ENCODE measurements at places on chromosomes 1 and 21.

DNA sequence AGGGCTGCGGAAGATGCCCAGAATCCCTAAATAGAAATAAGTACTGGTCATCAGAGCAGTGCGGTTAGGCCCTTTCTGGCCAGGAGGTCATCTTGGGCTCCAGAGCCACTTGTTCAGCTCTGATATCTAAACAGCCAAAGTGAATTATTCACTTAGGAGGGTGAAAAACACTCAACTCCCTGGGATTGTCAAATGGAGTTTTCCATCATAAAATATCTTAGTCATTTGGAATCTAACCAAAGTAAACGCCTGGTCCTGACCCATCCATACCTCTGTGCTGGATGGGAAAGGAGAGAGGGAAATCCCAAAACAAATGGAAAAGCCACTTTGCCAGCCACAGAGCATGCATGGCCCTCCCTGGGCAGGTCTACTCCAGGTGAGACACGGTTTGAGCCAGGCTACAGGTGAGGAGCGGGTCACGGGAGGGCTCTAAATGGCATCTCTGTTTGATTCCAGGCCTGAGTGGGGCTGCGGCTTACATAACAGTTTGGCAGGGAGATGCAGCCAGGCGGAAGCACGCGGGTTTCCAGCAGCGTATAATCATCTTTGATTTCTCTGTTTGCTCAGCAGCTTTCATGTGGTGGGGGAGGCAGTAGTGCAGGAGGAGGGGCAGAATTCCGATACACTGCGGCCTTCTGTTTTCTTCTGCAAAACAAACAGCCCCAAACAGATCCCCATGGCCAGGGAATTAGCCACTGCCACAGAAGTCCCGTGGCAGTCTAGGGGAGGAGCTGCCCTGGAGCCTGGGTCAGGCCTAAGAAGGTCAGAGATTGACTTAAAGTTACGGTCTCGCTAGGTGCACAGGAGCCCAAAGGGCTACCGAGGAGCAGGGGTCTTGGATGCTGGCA lies 59.1 kb upstream of the ZNF648 start:
- no peak for DNase-seq

DNA sequence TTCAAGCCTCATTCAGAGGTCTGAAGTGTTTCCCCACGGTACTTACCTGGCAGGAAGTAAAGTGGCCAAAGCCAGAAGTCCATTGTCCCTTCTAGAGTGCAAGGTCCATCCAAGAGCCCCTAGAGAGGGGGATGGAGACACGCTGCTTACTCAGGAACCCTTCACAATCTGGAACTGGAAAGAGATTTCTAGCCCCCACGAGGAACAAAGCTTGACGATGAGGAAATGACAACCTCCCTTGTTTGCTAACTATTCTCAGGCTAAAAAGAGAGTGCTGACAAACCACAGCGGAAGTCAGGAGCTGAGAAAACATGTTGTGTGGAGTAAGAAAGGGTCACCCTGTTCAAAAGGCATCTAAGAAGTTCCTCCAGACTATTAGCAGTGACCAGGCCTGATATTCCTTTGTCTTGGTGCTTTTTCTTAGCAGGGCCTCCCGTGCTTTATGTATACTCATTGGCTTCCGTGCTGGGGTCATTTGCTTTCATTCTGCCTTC lies at the start of gene FCMR:
Gene FCMR (minus strand): TSS at position 170 of the 494 bp plus-strand sequence. CDS start 87 bp downstream, at position 83.
- DNase-seq, result no peak

DNA sequence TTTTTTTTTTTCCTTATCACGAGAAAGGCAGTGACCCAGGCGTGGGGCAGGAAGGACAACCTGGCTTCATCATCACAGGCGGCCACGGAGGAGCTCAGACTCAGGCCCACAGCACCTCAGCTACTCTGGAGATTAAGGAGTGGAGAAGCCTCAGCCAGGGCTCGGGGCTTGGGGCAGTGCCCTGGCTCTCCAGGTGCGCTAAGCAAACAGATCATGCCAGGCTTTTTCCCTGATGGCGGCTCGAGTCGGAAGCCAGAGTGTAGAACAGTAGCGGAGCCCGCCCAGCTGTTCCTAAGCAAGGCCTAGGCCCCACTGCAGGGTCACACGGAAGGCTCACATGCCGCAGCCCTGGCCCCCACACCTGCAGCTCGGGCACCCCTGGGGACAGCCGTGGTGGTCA lies 70.7 kb downstream of the AGPAT3 start:
- DNase-seq, result no peak

GRCh38 chr1:172826096-172826741 lies 167.3 kb downstream of the FASLG start:
- no peak for DNase-seq

DNA sequence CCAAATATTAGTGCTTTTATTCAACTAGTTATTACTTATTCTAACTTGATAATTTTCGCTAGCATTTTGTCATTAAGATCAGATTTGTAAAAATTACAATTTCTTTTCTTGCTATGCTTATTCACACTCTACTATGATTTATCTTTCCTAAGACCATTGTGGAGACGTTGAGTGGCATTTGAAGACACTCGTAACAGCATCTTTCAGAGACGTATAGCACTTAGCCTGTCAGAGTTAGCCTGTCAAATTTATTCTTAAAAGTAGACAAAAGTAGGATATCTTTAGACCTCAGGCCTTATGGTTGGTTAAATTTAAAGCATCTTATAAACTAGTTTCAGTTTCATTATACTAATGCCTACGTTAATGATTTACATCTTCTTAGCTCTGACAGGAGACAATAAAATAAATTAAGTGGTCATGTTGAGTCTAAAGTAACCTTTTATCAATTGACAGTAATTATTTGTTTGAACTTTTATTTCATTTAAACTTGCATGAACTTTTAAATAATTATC lies 1410.1 kb downstream of the MRPL39 start:
- DNase-seq, result no peak

DNA sequence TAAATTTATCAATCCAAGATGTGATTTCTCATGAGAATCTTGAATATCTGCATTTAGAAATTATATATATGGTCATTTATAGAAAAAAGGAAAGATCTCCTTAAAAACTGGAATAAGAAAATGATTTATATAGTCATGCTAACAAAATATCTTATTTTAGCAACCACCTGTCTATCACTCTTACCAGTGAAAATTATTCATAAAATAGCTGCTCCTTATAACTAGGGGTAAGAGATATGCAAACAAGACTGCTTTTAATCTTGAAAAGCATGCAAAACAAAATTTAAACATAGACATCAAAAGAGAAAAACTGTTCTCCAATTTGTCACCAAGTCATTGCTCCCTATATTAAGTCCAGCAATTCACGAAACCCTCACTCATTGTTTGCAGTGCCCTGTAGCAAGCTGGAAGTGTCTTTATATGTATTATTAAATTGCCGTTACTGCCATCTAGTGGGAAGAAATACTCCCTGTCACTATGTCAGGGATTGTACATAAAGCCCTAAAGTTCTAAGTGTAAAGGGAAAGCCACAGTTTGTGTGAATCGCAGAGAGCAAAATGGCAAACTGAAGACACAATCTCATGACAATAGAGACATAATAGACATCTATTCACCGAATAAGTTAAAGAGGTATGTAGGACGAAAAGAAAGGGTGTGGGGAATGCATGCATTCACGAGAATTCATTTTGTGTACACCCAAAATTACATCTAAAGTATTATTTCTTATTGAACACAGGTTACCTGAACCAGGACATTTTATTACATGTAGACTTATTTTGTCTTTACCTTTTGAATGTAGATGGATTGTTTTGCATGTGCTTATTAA lies 600.5 kb downstream of the USP25 start:
- no peak for DNase-seq

- no peak for DNase-seq
Measured at GRCh38 chr1:223378754-223379153, 14.5 kb upstream of the CCDC185 start.

GRCh38 chr1:154219541-154219940 lies 1.2 kb upstream of the UBAP2L start:
- no peak for DNase-seq

DNA sequence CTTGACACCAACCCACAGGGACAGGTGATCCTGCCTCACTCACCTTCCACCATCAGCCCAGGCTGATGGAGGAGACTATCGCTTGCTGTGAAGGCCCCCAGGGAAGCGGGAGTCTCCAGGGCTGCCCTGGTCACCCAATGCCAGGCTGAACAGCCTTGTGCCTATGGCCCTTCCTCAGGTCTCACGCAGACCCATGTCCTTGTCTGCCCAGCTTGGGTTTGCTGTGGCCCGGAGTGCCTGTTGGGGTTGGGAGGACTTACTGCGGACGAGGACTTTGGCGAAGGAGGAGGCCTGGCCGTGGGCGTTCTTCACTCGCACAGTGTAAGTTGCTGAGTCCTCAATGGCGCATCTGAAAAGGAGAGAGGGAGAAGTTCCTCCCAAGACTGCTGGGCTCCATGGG lies 14.3 kb downstream of the MYOM3 start:
- DNase-seq, result no peak

- DNase-seq, result no peak
Measured at GRCh38 chr1:212914789-212915188, 35.6 kb upstream of the VASH2 start.

GRCh38 chr1:205326812-205327466 lies 5.4 kb upstream of the NUAK2 start:
- no peak for DNase-seq

DNA sequence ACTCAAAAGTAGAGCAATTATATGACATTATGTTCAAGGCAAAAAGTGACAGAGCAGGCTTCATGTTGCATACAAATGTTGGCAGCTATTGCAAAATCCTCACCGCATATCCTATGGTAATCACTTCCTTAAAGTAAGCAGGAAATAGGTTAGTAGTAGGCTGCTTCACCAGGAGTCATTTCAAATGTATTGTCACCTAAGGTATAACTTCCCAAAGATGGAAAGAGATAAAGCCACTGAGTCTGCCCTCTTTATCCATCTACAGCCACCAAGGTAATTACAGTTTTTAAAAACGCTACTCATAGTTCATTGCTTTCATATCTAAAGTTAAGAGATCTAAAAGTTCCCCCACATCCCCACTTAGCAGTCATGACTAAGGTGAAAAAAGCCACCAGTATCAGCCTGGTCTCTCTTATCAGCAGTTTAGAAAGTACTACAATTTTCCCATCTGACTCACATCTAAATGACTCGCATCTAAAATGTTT lies 31.6 kb upstream of the UBE2U start:
- no peak for DNase-seq

GRCh38 chr1:117608115-117608615 lies 2.3 kb downstream of the TENT5C start:
- no peak for DNase-seq

DNA sequence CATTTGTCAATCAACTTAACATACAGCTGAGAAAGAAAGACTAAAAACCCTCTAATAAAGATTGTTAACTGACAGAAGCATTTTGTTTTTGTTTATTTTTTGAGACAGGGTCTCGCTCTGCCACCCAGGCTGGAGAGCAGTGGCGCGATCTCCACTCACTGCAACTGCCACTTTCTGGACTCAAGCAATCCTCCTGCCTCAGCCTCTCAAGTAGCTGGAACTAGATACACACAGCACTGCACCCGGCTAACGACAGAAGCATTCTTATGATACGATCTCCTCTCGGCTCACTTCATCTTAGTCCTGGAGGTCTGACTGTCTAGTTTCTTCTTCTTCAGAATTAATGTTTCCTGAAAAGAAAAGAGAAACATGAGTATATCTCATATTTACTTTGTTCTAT lies 23.5 kb downstream of the RSPH1 start:
- no peak for DNase-seq

GRCh38 chr1:180192172-180192571 lies 37.5 kb downstream of the QSOX1 start:
- no peak for DNase-seq

GRCh38 chr1:32878637-32879041 lies 7.7 kb upstream of the HPCA start:
- no peak for DNase-seq

- DNase-seq, result no peak
Measured at GRCh38 chr1:9417695-9418094, 121.6 kb upstream of the SLC25A33 start.

- DNase-seq, result no peak
Measured at GRCh38 chr1:119879510-119880434, 16.5 kb downstream of the ADAM30 start.

- no peak for DNase-seq
Measured at GRCh38 chr1:151807766-151808165, 2.5 kb upstream of the LINGO4 start.
